NCI-H1105 (cell line): ENCODE measurements at places on chromosomes 16 and 17.

GRCh38 chr17:80457236-80457856 is 19.1 kb downstream of the NPTX1 start:
- no peak for DNase-seq

GRCh38 chr17:36875698-36876293 is 61.5 kb upstream of the LHX1 start:
- DNase-seq: no peak

- no peak for DNase-seq
Measured at GRCh38 chr17:54608634-54609155, 292.0 kb upstream of the TOM1L1 start.

- no peak for DNase-seq
Measured at GRCh38 chr16:68227183-68227793, 8.6 kb downstream of the ESRP2 start.

- DNase-seq: no peak
Measured at GRCh38 chr16:3650631-3651265, 3.7 kb upstream of the DNASE1 start.

GRCh38 chr17:79837888-79838521 is 1.2 kb downstream of the CBX4 start:
- DNase-seq: no peak

GRCh38 chr17:27569257-27569722 is 61.7 kb upstream of the LGALS9 start:
- no peak for DNase-seq

- no peak for DNase-seq
Measured at GRCh38 chr17:48385319-48385718, 44.7 kb downstream of the SKAP1 start.

DNA sequence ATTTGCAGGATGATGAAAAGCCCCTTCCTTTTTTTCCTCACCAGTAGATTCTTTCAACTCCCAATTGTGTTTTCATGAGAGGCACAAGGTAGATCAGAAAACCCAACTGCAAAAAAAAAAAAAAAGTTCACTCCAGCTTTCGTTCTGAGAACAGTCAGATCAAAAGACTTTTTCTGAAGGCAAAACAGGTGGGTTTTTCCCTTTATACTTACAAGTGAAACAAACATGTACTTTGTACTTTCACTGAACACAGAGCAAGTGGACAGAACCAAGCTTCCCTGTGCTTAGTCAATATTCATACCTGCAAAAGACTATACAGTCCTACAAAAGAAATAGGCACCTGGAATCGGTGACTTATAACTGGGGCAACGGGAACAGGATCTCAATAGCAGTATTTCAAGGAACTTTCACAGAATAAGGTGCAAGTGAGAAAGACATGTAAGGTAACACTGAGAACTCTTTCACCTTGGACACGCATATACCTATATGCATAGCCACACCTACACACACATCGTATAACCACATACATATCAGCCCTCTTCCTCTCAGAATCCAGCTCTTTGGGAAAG is 54.1 kb downstream of the TOX3 start:
- DNase-seq: no peak

DNA sequence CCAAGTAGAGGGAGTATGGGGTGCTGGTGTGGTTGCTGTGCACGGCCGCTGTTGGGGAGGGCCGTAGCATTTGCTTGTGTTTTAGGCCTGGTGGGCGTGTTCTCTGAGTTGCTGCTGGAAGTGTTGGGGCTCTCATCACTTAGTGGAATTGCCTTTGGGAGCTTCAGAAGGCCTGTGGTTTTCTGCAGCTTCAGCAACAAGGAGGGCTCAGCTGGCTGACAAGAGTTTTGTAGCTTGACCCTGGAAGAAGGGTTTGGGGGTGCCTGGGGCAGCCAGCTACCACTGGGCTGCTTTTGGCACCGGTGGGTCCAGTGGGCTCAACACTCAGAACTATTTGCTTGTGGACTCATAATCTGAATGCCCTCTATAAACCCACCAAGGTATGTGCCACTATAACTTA is 30.9 kb downstream of the HAPSTR1 start:
- no peak for DNase-seq

DNA sequence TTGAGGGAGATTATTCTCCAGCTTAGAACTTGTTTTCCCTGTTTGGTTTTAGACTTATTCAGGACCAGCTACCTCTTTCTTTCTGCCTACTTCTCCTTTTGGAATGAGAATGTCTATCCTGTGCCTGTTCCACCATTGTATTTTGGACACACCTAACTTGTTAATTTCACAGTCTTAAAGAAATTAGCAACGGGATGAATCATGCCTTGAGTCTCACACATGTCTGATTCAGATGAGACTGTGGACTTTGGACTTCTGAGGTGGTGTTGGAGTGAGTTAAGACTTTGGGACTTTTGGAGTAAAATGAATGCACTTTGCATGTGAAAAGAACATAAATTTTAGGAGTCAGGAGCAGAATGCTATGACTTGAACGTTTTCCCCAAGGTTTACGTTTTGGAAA is 581.4 kb downstream of the CDH11 start:
- DNase-seq: no peak

- no peak for DNase-seq
Measured at GRCh38 chr17:38733982-38734973, 4.1 kb downstream of the CISD3 start.

DNA sequence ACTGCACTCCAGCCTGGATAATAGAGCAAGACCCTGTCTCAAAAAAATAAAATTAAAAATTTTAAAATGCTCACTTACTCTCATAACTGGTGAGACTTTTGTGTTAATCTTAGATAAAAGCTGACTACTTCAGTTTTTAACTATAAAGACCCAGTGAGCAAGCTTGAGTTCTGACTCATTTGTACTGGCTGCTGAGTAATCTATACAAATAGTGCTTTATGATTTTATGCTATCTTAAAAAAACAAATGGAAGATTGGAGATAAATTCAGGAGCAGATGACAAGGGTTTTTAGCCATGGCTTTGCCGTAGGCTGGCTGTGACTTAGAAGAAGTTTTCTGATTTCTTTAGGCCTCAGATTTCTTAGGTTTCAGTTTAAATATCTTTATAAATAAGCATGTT is 30.5 kb downstream of the SNTB2 start:
- DNase-seq: no peak

DNA sequence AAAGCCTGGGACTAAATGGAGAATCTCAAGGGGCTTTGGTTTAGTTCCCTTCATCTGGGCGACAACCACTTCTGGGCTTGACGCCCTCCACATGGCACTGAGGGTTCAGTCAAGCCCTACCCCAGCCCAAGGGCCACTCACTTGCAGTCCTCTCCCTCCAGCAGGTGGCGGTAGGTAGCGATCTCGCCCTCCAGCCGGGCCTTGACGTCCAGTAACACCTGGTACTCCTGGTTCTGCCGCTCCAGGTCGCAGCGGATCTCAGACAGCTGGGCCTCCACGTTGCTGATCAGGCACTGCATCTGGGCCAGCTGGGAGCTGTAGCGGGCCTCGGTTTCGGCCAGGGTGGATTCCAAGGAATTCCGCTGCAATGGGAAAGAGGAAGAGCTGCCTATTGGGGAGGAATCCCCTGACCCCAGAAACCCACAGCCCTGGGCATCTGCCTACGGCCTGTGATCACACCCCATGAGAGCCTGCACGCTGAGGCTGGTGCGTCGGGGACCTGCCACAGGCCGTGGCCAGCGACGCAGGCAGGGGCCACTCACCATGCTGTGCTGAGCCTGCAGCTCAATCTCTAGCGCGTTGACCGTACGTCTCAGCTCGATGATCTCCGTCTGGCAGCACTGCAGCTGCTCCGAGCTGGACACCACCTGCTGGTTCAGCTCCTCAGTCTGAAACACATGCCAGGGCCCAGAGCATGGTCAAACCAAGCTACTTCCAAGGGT is 2.7 kb downstream of the KRT36 start:
- DNase-seq: no peak

GRCh38 chr17:34562387-34562786 is 17.0 kb upstream of the TMEM132E start:
- DNase-seq: peak; percentile 3

DNA sequence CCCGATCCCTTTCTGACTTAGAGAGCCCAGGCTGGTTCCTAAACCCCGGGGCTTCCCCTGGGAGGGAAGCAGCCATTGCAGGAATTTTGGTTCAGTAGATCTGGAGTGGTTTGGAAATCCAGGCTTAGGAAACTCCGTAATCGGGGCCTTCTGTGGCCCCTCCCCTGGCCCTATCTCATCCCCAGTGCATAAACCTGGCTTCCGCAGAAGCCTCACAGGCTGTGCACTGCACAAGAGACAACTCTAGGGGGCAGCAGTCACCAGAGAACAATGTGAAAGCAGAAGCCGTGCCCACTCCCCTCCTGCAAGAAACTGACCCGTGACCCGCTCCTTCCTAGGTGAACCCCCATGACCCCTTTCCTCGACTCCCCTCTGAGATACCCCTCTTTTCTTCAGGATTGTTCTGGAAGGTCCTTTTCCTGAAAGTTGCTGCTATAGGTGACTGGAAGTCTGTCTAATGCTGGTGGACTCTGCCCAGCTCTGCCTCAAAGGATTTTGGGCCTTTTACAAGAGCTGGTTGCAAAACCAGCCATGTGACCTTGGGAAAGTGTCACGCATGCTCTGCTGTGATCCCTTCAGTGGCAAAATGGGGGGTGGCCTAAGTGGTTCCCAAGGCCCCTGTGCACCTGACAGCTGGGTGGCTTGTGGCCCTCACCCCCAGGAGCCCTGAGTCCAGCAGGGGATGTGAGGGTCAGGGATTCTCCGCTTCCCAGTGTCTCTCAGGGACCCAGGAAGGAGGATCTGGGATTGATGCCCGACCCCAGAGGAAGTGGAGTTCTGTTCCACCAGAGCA is 14.4 kb downstream of the GUCY2D start:
- DNase-seq: peak; percentile 67
